ENCODE measurements at places on chromosomes 3 and 15. TPM values are rescaled to one million over a fixed set of nuclear protein-coding genes. Genes with fewer than 3 reads are reported as not detected.

Gene TRAIP
- total RNA-seq: 4.5 TPM

Gene ALG3
- 9.6 TPM for total RNA-seq

Gene LARP6
- 12.6 TPM for total RNA-seq

Gene FRMD5
- 0.22 TPM for total RNA-seq

Gene ARPIN
- 10.1 TPM for total RNA-seq

Gene USP13
- 32.3 TPM for total RNA-seq

Gene CLRN1
- total RNA-seq: 0.18 TPM

Gene CMTM8
- total RNA-seq: 0.53 TPM

Gene REC114
- not detected for total RNA-seq

Gene CCR5
- total RNA-seq: 0.13 TPM

GRCh38 chr3:10581716-10582115 lies 76.3 kb upstream of the ATP2B2 start:
- H3K27ac ChIP-seq: no peak overlapping the region
- no peak overlapping the region for H3K4me3 ChIP-seq
- H3K4me1 ChIP-seq: no peaks in the 10 kb centered on the region
- DNase-seq: no peak
- peaks cover 2% of the 10 kb centered on the region for H3K27me3 ChIP-seq
- H3K36me3 ChIP-seq: no peaks in the 10 kb centered on the region

- H3K27ac ChIP-seq: no peak overlapping the region
- no peaks in the 10 kb centered on the region for H3K4me1 ChIP-seq
- H3K27me3 ChIP-seq: no peaks in the 10 kb centered on the region
- no peak for DNase-seq
Measured at GRCh38 chr3:129259612-129260477, 10.4 kb downstream of the COPG1 start.

GRCh38 chr3:118988198-118989130 lies 46.2 kb downstream of the IGSF11 start:
- no peak overlapping the region for H3K27ac ChIP-seq
- H3K4me3 ChIP-seq: no peak overlapping the region
- no peaks in the 10 kb centered on the region for H3K4me1 ChIP-seq
- H3K27me3 ChIP-seq: no peaks in the 10 kb centered on the region
- DNase-seq: no peak

DNA sequence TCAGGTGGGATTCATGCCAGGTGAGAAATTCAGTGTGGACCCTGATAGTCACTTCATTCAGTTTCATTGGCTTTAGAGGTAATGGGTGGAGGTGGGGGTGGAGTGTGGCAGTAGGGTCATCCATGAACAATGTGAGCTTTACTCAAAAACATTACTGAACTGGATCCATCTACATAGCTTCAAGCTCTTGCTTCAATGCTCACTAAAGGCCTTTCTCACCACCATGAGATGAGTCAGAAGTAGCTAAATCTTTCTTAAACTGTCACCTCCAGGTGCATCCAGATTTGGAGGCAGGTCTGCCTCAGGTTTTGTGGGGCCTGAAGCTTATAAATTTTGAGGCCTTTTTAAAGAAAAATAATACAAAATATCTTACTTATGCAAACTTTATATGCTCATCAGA lies 363.6 kb downstream of the CHST2 start:
- no peak overlapping the region for H3K27ac ChIP-seq
- no peak overlapping the region for H3K4me3 ChIP-seq
- H3K36me3 ChIP-seq: no peaks in the 10 kb centered on the region
- no peak for DNase-seq

DNA sequence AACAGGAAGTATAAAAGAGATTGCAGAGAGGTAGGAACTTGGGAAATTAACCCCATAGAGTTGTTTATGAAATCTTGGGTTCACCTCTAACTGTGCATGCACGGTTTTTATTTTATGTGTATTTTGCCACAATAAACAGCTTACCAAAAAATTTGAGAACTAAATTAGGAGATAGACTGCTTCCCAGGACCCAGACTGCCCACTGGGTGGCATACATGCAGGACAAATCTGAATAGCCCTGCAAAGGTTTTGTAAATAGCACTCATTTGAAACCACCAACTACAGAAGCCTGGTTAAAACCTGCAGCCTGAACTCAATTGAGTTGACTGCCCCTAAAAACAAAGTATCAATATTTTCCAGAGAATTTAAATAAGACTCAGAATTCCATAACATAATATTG lies 96.4 kb upstream of the SLCO2A1 start:
- H3K36me3 ChIP-seq: no peaks in the 10 kb centered on the region
- H3K27me3 ChIP-seq: no peaks in the 10 kb centered on the region
- H3K4me3 ChIP-seq: no peak overlapping the region

DNA sequence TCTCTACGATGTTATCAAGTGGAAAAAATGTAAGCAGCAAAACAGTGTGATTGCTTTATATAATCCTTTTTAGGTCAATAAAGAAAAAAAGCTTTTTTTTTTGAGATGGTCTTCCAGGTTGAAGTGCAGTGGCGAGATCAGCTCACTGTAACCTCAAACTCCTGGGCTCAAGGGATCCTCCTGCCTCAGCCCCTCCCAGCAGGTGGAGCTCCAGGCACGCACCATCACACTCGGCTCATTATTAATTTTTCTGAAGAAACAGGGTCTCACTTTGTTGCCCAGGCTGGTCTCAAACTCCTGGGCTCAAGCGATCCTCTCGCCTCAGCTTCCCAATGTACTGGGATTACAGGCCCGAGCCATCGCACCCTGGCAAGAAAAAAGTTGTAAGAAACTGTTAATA lies 17.3 kb downstream of the RNF168 start:
- H3K27me3 ChIP-seq: no peaks in the 10 kb centered on the region
- H3K27ac ChIP-seq: no peak overlapping the region
- H3K4me1 ChIP-seq: no peaks in the 10 kb centered on the region
- no peak overlapping the region for H3K4me3 ChIP-seq
- DNase-seq: no peak
- H3K36me3 ChIP-seq: peaks cover 29% of the 10 kb centered on the region

DNA sequence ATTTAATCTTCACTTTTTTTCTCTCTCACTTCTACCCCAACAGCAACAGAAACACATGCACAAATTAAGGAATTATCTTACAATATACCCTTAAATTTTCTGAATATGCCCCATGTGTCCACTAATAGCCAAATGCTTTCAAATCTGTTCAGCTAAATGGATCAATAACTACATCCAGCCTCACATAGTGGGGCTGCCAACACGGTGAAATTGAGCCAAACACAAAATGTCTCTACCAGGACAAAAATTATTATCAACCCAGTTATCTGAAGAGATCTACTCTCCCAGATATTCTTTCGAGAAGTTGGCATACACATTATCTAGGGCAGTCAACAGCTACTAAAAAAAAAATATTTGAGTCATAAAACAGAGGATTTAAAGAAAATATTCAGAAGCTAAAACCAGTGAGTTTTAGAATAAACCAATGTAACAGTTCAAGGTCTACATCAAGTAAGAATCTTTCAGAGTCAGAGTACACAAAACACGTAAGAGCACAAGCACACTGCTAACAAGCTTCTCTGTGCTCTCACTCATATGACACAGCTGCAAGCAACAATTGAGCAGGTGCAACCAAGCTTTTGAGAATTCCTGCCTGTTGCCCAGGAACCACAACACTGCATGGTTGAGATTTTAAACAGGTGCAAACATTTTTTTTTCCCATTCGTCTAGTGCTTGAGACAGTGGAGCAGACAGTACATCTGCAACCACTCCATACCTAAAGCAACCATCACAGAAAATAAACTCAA lies 247.7 kb downstream of the ZBTB20 start:
- no peaks in the 10 kb centered on the region for H3K4me1 ChIP-seq
- H3K27me3 ChIP-seq: no peaks in the 10 kb centered on the region
- H3K4me3 ChIP-seq: no peak overlapping the region
- H3K36me3 ChIP-seq: no peaks in the 10 kb centered on the region
- DNase-seq: peak; percentile 91
- peak overlapping the region; percentile 67 for H3K27ac ChIP-seq

GRCh38 chr3:168154089-168154488 lies 58.4 kb upstream of the GOLIM4 start:
- no peak overlapping the region for H3K27ac ChIP-seq
- no peak overlapping the region for H3K4me3 ChIP-seq
- DNase-seq: no peak
- H3K27me3 ChIP-seq: peaks cover under 1% of the 10 kb centered on the region

DNA sequence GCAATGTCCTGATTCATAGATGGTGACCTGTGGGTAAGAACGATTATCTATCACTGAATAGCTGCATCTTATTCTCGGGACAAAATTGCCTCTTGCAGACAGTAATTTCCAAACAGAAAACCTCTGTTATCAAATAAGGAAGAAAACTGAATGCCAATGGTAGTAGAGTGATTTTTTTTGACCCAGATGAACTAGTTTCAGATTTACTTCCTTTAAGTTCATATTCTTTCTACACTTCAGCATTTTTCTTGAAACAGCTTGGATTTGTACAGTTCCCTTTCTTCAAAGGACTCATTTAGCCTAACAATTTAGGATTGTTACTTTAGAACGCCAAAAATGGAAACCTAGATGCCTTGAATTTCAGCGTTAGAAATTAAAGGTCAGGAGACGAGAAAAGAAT lies 14.6 kb downstream of the ETV5 start:
- no peaks in the 10 kb centered on the region for H3K27me3 ChIP-seq
- H3K4me1 ChIP-seq: peaks cover 37% of the 10 kb centered on the region
- DNase-seq: peak; percentile 44

DNA sequence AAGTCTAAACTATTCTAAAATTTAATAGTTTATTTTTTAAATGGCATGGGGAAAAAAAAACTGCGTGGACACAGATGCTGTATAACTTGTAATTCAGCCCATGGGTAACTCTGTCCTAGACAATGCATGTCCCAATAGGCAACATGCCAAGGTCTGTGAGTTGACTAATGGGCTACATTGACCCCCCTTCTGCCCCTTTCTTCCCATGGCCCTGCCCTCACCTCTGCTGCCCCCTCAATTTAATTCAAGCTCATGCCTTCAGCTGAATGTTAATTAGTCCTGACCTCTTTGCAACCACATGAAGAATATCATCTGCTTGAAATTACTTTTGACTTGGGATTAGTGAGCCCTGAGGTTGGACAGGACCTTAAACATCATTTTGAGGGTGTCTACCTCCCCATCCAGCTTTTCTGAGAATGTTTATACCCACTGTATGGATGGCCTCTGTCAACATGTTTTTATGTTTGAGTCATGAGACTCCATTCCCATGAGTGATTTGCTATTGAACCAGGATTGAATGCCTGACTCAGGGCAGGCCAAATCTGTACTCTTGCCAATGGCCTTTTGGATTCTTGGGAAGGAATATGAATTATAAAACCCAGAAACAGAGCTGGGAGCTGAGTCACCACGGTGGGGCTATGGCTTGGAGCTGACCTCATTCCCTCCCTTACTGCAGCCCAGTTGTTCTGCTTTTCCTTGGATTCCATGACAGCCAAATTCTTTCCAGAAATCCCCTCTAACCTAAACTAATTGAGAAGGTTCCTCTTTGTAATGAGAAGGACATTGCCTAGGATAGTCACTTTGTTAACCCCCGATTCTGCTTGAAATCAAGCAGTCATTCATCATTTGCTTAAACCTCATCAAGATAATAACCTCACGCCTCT lies 33.5 kb upstream of the PDE8A start:
- no peaks in the 10 kb centered on the region for H3K27me3 ChIP-seq
- no peak overlapping the region for H3K4me3 ChIP-seq
- peaks cover 14% of the 10 kb centered on the region for H3K4me1 ChIP-seq
- H3K27ac ChIP-seq: no peak overlapping the region
- no peaks in the 10 kb centered on the region for H3K36me3 ChIP-seq

- H3K4me3 ChIP-seq: no peak overlapping the region
- no peaks in the 10 kb centered on the region for H3K27me3 ChIP-seq
- no peaks in the 10 kb centered on the region for H3K36me3 ChIP-seq
- no peaks in the 10 kb centered on the region for H3K4me1 ChIP-seq
Measured at GRCh38 chr3:99532246-99532645, 106.1 kb upstream of the COL8A1 start.

GRCh38 chr3:55615039-55615693 lies 128.1 kb upstream of the WNT5A start:
- DNase-seq: no peak
- H3K4me1 ChIP-seq: peaks cover 10% of the 10 kb centered on the region
- no peaks in the 10 kb centered on the region for H3K36me3 ChIP-seq
- H3K27me3 ChIP-seq: no peaks in the 10 kb centered on the region
- H3K4me3 ChIP-seq: no peak overlapping the region

- peak; percentile 96 for DNase-seq
- peak within 1 kb of the TSS; percentile 58 for H3K4me3 ChIP-seq
- H3K36me3 ChIP-seq: peaks cover 4% of the 10 kb centered on the region
- H3K27me3 ChIP-seq: peaks cover 3% of the 10 kb centered on the region
- H3K27ac ChIP-seq: peak within 1 kb of the TSS; percentile 88
Measured at GRCh38 chr3:50340448-50341329, at the start of gene RASSF1. TSS of gene RASSF1 (minus strand) at chr3:50340836. CDS start at chr3:50340805, 31 bp downstream.

DNA sequence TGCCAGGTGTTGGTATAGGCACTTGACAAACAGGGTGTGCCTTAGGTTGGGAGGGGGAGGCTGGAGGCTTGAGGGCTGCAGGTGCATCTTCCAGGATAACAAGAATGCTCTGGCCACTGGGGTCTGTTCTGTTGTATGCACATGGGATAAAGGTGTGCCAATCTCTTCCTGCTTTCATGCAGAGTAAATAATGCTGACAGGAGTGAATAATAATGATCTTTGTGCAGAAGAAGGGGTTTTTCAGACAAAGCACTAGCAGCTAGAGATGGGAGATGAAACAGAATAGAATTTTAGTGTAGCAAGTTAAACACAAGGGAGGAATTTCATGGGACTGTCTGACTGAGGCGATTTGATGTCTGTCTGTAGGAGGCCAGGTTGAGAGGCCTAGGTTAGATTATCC lies 1.9 kb upstream of the ROPN1 start:
- DNase-seq: no peak
- peaks cover 7% of the 10 kb centered on the region for H3K27me3 ChIP-seq
- no peaks in the 10 kb centered on the region for H3K4me1 ChIP-seq
- no peak overlapping the region for H3K4me3 ChIP-seq

DNA sequence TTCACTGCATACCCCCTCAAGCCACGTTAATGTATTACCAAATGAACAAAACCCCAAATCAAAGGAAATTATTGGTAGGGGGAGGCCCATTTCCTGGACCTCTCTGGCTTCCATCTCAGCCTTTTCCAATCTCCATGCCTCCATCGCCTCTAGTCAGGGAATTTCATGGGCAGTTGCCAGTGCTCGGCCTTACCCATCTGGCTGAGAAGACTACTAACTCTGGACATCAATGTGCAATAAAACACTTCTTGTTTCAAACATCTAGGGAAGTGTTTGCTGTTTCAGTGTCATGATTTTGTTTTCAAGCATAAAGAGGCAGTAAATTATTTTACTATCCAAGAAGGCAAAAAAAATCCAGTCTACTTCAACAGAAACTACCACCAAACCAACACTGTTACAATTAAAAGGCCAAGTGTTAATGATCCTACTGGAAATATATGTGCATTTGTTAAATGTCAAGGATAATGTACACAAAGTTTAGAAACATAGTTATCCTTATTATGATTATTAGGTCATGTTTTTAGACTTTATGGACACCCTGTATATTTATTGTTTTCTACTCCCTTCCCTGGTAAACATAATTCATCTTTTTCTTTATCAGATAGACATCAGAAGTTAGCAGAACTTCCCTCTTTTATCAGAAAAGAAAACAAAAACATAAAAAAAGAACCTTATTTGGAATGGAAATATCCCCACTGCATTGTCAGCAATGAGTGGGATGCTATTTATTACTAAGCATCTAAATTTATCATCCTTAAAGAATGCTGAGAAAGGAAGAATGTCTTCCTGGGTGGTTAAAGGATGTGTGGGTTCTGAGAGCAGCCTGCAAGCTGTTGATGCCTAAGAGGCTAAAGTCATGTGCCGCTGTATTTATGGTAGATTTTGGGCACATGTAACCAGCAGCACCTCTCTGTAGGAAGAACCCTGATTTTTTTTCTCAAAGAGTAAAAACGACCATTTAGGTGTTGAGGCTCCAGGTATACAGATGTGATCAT lies 15.2 kb downstream of the LDHAL6B start:
- peaks cover 3% of the 10 kb centered on the region for H3K4me1 ChIP-seq
- H3K4me3 ChIP-seq: no peak overlapping the region
- no peaks in the 10 kb centered on the region for H3K27me3 ChIP-seq
- DNase-seq: peak; percentile 52
- H3K27ac ChIP-seq: no peak overlapping the region

Measured in muscle of leg (tissue), 16 donors.